ENCODE measurements at places on chromosomes 3 and 15.

GRCh38 chr15:89421219-89421618, 75.2 kb downstream of the RHCG start:
- DNase-seq = no peak

GRCh38 chr3:109851854-109852253, 514.5 kb upstream of the DPPA4 start:
- no peak for DNase-seq

GRCh38 chr15:56227780-56228179, 15.9 kb downstream of the RFX7 start:
- no peak for DNase-seq

DNA sequence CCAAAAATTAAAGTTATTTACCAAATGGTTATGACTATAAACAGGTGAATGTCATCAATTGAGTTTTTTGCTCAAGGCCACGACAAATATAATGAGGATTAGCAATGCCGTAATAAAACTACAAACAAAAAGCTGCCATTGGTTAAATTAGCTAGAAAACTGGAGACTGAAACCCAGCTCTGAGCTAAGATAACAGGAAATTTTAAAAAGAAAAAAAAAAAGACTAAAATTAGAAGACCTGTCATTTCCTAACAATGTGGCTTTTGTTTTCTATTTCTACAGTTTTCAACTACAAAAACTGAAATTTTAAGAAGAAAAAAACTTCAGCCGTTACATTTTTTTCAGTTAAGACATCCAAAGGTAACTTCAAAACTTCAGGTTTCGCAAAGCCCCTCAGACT, 9.7 kb downstream of the SLC12A6 start:
- no peak for DNase-seq

GRCh38 chr3:11050666-11051323, 58.2 kb downstream of the SLC6A1 start:
- no peak for DNase-seq

GRCh38 chr3:150733373-150733935, 29.5 kb downstream of the SIAH2 start:
- DNase-seq = no peak

DNA sequence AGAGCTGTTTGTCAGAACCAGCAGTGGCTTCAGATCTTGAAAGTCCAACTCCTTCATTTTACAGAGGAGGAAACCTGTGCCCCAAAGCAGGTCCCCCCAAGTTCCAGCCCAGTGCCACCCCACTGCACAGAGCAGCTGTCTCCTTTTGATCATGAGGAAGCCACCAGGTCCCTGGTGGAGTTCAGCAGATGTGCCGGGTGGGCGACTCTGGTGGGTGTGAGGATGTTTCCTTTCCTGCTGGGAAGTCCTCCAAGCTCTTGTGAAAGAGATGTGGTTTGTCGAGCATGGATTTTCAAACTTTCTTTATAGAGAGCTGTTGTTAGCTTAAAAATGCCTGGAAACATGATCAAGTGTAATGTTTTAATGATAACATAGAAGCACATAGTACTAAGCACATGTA, 52.0 kb downstream of the SMAD3 start:
- DNase-seq = peak; percentile 59

GRCh38 chr3:166285001-166285400, 447.8 kb upstream of the BCHE start:
- no peak for DNase-seq

- DNase-seq = no peak
Observed at GRCh38 chr3:97954228-97954827, 17.9 kb downstream of the RIOX2 start.

DNA sequence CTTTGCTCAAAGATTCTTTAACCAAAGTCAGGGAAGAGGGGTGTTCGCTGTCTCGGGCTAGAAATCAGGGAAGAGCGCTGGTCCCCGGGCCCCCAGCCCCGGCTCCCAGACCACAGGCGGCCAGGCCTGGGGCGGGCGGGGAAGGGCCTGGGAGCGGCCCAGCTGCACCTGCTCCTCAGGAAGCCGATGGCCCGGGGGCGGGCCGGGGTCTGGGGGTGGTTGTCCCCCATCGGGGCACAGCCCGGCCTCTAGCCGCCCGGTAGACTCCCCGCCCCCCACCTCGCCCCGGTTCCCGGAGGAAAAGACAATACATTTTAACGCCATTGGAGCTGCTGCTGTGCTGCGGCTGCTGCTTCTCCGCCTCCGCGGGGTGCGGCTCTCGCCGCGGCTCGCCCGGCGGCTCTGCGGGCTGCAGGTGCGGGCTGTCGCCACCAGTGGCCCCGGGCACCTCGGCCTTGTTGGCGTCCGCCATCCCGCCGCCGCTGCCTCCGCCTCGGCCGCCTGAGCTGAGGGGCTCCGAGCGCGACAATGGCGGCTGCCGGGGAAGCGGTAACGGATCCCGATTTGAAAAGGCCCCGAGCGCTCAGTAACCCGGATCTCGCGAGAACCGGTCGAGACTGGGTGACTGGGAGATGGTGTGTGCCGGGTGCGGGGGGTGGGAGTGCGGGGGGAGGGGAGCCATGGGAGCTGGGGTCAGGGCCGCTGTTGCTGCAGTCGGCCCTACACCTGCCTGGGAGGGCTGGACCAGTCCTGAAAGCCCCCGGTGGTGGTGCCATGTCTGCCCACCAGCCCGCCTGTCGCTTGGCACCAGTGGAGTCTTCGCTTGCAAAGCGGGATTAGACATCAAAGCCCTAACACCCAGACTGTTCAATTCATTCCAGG, at the start of gene MYEF2:
Gene MYEF2, minus strand, starts transcription at position 530 of the 882 bp plus-strand sequence. Its CDS starts 58 bp downstream, at position 472.
- peak; percentile 65 for DNase-seq

DNA sequence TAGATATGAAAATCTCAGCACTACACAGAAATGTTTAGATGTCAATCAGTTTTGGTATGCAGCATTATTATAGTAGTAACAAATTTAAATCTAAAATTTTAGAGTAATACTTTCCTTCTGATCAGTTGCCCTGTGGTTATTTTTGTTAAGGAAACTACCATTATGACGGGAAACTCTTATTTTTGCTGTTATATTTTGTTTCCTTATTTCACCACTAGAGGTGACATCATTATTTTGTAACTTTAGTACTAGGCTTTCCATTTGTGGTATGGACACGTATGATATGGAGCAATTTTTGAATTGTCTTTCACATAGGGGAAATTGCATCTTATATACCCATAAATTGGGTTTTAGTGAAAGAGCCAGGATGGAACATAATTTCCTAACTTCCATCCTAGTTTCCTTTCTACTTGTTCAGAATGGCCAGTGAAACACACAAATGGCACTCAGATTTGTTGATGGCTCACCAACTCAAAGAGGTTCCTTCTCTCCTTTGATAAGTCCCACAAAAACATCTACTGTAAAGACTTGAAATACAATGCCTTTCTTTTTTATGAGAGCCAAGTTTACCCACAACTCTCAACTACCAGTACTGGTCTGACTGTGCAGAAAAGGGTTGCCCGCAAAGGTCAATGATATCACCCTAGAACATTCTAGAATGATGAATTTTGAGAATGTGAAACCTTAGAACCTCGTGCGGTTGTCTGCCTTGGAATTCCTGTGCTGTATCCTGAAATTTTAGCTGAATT, 19.4 kb upstream of the PPP4R2 start:
- peak; percentile 49 for DNase-seq

- no peak for DNase-seq
Observed at GRCh38 chr3:5389057-5389456, 201.6 kb downstream of the EDEM1 start.
